ENCODE measurements at places on chromosomes 7 and 10.

DNA sequence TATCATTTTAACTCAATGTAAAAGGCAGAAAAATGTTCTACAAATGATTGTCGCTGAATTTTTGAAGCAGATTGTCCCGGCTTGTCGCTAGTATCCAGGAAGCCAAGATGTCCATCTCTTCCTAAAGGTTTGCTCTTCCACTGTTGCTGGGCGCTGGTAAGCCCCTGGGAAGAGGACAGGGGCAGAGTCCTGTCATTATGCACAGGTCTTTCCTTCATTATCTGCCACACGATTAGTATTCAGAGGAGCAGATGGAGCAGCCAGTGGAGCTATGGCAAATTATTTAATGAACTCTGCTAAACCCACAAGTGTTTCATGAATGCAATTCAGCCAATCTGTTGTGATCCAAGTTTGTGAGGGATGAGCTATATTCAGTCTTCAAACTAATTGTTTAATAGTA, 499.1 kb upstream of the NRP1 start:
- DNase-seq: peak; percentile 6

DNA sequence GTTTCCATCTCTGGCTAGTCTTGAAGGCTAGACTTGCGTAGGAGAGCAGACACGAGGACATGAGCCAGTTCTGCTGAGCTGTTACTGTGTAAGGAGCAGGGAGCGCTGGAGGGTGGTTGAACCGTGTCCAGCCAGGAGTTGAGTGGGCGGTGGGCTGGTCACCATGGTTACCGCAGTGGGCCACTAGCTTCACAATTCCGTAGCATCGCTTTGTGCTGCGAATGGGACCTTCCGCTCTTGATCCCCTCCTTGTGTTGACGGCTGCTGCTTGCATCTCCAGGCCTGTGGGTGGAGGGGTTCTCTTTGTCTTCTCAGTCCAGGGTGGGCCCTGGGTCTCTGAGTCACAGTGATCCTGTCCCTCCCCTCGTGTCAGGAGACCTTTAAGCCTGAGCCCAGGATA, 49.4 kb upstream of the OCM start:
- no peak for DNase-seq

DNA sequence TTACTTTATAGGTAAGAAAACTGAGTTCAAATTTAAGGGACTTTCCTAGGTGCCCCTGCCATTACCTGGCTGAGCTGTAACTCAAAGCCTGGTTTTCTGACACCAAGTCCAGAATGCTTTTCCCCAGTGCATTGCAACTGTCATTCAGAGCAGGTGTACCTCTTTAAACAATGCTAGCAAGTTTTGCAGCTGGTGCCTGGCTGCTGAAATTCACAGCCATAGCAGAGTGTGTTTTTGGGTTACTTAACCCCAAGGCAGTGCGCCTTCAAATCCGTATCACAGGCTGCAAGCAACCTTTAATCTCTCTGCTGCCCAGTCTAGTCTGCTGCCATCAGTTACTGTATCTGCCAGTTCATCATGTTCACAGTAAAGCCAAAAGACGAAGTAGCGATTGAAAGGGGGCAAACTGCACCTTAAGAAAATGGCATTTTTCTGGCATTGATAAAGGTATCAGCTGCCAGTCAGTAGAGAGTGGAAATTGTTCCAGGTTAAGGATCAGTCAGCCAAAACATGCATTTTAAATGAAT, 265.4 kb downstream of the CSTF2T start:
- no peak for DNase-seq

DNA sequence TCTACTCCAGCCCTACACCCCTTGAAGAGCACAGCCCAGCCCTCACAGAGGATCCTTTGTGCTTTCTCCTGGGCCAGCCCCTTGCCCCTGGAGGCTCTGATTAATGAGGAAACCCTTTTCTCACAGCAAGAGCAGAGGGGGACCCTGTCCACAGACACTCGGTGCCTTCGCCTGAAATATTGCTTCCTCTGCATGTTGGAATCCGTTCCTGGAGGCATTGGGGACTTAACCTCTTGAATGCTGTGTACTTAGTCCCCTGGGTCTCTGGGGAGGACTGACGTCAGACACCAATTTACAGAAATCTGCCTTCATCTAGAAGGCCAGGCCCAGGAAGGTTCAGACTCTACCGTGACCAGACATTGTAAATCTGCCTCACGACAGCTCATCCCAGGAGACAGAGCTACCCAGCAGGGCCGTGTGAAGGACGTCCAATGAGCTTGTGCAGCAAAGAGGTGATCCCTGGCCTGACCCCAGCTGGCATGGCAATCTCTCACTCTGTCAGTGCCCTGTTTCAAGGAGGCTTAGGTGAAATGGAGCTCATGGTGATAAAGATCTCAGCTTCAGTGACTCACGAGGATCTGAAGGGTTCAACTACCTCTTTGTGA, 8.1 kb upstream of the TMEM72 start:
- DNase-seq: peak; percentile 0

DNA sequence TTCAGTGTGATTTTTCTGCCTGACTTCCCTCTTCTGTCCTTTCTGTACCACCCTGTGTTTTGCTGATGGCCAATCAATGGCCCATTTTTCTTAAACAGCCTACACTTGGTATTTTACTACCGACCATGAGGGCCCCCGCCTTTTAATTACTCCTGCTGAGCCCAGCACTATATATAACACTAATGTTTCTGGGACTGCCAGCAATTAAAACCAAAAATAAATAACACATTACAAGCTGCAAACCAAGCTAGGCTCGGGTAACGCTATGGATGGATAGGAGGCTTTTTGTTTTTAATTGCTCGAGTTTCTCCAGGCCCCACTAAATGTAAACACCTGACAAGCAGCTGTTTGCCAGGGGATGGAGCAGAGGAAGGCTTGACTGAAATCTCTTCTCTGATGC, 915.4 kb upstream of the AUTS2 start:
- peak; percentile 78 for DNase-seq

DNA sequence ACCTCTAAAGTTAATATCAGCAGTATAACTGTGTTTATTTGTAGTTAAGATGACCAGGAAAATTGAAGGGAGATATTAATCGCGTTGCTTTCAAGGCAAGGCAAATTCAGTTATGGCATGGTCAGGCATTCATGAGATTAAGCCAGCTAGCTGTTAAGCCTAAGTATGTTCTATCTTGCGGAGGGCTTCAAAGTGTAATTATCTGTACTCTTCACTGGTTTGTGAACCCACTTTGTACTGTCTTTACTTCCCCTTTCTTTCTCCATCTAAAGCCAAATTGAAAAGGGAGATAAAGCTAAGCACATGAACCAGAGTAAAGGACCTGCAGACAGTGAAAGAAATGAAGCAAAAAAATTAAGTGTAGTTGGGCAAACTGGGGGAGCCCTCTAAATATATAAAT, 483.1 kb upstream of the NRP1 start:
- DNase-seq: no peak

GRCh38 chr7:39054731-39055130, 77.0 kb downstream of the POU6F2 start:
- DNase-seq: no peak

GRCh38 chr7:72072901-72073300, 339.2 kb downstream of the CALN1 start:
- no peak for DNase-seq

- no peak for DNase-seq
These were observed 25.7 kb downstream of the CYP3A7 start for GRCh38 chr7:99709260-99709659.

GRCh38 chr7:75727881-75728593, 10.7 kb downstream of the HIP1 start:
- peak; percentile 60 for DNase-seq

DNA sequence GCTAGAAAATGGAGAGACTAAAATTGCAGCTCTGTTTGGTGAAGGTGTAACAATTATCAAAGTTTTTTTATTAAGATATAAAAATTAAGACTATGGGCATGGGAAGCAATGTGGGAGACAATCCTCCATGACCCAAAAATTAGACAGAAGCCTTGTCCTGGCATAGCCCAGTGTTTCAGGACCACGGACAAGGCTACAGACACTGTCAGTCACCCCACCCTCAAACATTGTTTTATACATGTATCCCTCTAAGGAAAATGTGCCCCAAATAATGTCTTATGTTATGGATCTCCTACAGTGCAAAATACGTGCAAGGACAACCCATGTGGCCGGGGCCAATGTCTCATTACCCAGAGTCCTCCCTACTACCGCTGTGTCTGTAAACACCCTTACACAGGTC, 24.0 kb downstream of the HABP2 start:
- no peak for DNase-seq

- DNase-seq: peak; percentile 79
These were observed 81.0 kb upstream of the PRSS58 start for GRCh38 chr7:142338633-142339501.

GRCh38 chr7:115701141-115701540, 329.4 kb downstream of the TFEC start:
- no peak for DNase-seq

DNA sequence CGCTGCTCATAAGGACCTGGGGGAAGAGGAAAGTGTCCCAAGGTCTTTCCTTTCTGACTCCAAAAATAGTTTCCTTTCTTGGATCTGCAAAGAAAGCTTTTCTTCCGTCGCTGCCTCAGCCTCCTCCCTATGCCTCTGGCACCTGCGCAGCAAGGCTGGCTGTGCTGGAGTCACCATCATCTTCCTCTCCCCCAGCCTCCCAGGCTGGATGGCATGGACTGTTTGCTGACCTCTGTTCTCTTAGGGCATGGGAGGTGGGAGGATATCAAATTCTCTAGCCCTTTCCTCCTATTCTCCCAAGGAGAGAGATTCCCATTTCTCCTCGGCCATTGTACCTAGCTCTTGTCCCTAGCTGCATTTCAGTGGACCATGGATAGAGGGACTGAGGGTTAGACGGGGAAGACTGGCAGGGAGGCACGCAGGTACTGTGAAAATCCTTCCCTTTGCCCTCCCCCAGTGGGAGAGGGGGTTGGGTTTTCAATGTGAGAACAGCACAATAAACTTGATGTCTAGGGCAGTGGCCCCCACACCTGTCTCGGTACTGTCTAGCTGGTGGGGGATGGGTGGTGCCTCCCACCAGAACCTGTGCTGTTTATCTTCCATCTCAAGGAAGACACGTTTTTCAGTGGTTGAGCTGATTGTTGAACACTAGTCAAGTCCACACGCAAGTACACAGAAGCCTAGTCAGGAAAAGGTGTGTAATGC, 2.6 kb downstream of the PPP1R35 start:
- no peak for DNase-seq
